ENCODE measurements at places on chromosomes 7 and 10.
A peak's percentile ranks its signal among the peaks of the same experiment; 100 is the strongest.

- no peak for DNase-seq
Observed at GRCh38 chr10:120873741-120874140, 22.6 kb downstream of the WDR11 start.

DNA sequence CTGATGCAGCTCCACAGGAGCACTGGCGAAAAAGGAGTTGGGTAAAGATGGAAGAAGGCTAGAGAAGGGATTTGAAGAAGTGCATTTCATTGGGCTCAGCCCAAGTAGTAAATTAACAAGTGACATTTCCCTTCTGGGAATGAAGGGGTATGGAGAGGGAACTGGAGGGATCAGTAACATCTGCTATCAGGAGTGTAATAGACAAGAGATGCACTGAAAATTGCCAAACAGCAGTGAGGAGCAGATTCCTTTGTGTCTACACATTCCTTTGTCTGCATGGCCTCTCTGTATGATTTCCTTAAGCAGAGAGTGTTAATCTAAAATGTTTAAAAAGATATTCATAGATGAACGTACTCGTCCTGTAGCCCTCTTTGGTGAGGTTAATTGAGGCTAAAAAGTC, 148.2 kb upstream of the FERD3L start:
- DNase-seq: no peak

- DNase-seq: peak; percentile 66
Observed at GRCh38 chr7:43729214-43729923, at the start of gene COA1. TSS of gene COA1 (minus strand) at chr7:43729523. CDS start at chr7:43648614, 80,909 bp downstream.

DNA sequence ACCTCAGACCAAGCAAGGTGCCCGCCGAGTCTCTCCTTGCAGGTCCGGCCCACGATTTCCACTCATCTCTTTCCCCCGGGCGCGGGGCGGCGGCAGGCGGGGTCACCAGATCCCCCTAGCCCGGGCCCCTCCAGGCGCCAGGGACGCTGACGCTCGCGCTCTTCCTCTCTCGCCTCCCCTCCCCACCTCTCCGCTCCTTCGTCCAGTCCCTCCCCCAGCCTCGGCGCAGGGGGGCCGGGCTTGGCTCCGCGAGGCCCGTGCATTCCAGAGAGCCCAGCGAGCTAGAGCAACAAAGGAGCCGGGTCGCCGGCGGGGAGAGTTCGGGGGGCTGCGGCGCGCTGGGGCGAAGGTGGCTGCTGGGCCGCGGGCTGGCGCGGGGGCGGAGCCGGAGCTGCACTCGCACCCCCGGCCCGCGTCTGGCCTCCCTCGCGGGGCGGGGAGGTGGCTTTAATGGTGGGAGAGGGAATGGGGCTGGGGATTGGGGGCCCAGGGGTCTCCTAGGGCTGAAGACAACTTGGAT, at the start of gene SMO:
TSS of gene SMO (plus strand) at position 262 of the 520 bp plus-strand sequence. CDS start 519 bp downstream, outside the sequence.
- no peak for DNase-seq

- DNase-seq: no peak
Observed at GRCh38 chr10:93198401-93199131, 124.9 kb downstream of the CYP26A1 start.

- DNase-seq: no peak
Observed at GRCh38 chr7:36208997-36209813, 56.2 kb downstream of the EEPD1 start.

- DNase-seq: no peak
Observed at GRCh38 chr7:81839708-81840369, 70.0 kb upstream of the HGF start.

- DNase-seq: no peak
Observed at GRCh38 chr10:61929555-61929954, 28.1 kb downstream of the ARID5B start.

DNA sequence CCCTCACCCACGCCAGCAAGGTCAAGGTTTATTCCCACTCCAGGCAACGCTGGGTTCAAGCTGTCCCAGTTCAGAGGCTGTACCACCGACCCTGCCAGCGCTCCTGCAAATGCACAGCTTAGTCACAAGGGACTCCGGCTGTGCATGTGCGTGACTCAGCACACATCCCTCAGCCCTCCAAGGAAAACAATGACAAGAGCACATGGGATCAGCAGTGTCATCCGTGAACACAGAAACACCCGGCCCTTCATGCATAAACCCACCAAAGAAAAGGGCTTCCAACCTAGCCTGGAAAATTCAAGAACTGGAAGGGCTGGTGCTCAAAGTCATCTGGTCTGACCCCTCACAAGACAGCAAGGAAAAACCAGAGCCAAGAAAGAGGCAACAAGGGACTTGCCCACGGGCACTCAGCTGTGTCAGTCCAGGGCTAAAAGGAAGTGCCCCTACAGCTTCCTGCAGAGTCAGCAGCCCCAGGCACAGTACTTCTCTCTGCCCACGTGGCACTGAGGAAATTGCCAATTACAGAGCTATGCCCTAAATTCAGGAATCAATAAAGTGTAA, 106.1 kb downstream of the KCNMA1 start:
- DNase-seq: no peak

DNA sequence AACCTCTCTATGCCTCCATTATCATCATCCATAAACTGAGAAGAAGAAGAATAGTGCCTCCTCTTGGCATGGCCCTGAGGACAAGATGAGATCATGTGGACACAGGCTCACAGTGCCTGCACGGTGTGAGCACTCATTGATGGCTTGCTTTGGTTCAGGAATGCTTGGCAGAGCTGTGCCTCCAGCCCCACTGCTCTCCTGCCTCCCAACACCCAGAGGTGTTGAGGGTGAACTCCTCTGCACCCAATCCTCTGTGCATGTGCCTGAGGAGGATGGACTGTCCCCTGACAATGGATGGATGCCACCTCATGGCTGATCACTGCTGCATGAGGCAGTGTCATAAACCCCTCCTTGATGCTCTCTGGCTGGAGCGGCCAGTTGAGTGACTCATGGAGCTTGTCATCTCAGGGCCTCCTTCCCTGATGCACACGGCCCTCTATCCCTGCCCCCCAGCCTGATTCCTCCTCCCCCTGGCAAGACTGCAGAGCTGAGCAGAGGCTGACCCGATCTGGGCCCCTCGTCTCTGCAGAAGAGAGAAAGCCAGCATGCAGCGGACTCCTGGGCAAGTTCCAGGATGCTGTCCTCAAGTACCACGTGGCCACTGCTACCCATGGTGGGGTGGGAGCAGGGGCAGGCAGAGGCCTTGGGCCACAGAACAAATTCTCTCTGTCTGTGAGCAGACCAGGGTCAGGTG, 136.3 kb downstream of the KCNMA1 start:
- no peak for DNase-seq

DNA sequence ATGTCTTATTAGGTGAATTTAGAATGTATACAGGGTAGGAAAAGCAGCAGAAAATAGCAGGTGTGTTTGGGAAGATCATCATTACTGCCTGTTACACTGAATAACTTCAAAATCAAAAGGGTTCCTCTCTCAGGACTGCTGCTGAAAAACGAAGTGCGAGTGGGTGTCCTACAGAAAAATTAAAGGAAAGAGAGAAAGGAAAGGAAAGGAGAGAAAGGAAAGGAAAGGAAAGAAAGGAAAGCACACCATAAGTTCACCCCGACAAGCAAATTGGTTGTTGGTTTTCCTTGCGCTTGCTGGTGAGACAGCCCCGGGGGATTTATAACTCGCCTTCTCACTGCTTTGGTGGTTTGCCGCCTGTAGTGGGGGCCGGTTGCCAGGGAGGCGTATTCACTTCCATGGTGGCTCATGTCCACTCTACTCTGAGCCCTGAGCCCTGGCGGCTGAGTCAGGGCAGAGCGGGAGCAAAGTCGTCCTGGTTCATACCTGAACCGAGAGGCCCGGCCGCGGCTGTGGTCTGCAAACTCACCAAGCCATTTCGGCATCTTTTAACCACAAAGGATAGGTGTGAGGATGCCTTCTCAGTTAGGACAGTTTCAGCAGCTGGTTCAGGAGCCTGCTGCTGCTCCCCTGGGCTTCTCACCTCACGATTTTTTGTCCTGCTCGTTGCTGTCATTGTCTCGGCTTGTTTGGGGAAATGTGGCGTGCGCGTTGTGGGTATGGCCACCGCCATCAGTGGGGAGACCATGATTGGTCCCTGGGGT, 26.1 kb downstream of the INPP5A start:
- DNase-seq: no peak

GRCh38 chr7:117816727-117817126, 56.5 kb downstream of the CTTNBP2 start:
- DNase-seq: no peak

DNA sequence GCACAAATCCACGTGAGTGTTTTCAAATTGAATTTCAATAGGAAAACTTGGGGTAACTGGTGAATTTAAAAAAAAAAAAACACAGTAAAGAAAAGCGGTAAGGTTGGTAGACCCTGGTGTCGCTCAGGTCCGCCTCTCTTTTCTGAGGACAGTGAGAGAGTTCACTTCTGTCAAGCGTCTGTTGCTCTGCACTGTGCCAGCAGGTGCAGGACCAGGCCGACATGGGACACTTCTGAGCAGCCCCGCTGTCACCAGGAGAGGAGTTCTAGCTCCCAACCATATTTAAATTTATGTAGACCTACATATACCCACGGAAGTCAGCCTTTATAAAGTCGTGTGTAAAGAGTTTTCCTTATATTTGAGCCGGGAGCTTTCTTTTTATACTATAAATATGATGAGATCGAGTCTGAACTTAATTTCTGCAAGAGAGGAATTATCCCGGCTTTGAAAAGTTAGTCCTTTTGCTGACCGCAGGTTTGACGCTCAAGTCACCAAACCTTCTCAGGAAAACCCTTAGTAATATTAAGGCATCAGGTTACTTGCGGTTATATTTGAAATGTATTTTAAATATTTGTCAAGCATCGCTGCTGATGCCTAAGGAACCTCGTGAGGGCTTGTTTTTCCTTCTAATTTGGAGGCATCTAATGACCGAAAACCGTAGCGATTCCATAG, 531 bp downstream of the IKZF1 start:
- DNase-seq: no peak

DNA sequence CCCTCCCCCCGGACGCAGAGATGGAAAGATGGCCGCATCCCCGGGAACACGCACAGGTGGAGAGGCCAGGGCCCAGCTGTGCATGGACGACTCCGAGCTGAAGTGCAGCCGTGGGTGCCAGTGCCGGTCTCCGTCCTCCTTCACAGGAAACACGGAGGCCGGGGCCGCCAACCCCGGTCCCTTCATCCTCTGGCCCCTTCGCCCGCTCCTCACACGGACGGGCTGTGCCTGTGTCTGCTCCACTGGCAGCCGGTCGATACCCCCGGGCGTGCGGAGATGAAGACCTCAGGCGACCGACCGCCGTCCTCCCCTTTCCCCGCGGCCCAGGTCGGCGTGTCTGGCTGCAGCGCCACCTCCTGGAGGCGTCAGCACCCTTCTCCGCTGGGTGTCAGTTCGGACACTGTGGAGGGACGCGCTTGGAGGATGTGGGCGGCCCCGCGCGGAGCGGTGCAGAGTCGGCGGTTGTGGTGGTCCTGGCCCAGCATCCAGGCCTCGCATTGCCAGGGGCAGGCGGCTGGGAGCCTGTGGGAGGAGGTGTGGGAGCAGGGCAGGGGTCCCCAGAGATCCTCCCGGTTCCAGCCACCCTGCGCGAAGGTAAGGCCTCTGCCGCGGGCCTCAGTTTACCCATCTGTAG, 9.9 kb downstream of the ZNF511 start:
- peak; percentile 59 for DNase-seq

- no peak for DNase-seq
Observed at GRCh38 chr7:72183835-72184234, 228.3 kb downstream of the CALN1 start.

DNA sequence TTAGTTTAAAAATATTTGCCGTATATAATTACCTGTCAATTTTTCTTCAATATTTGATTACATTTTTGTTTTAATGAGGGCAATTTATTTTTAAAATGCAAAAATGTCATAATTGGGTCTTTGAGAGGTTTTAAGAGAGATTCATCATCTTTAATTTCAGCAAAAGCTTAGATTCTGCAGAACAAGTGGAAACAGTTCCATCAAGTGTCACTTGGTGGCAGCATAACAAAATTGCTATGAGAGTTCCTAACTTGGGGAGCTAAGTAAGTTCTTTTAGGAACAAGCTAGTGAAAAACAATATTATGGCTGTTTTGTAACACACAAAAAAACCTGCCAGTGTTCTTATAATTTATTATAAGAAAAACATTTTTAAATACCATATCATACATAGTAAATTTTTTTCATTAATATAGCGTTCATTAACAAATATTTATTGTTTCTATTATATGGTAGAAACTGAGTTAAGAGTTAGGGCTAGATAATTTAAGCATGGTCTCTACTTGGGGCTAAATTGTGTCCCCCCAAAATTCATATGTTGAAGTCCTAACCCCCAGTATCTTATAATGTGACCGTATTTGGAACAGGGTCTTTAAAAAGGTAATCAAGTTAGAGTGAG, 155.2 kb downstream of the MAGI2 start:
- DNase-seq: no peak

GRCh38 chr7:20224025-20224424, 6.8 kb upstream of the MACC1 start:
- DNase-seq: no peak

- no peak for DNase-seq
Observed at GRCh38 chr7:50637725-50638643, 72.8 kb upstream of the DDC start.

- no peak for DNase-seq
Observed at GRCh38 chr7:151930695-151931094, 25.6 kb upstream of the GALNTL5 start.

GRCh38 chr10:72948762-72949161, 5.8 kb downstream of the PLA2G12B start:
- no peak for DNase-seq

- DNase-seq: no peak
Observed at GRCh38 chr7:37924491-37925041, 4.1 kb downstream of the EPDR1 start.

DNA sequence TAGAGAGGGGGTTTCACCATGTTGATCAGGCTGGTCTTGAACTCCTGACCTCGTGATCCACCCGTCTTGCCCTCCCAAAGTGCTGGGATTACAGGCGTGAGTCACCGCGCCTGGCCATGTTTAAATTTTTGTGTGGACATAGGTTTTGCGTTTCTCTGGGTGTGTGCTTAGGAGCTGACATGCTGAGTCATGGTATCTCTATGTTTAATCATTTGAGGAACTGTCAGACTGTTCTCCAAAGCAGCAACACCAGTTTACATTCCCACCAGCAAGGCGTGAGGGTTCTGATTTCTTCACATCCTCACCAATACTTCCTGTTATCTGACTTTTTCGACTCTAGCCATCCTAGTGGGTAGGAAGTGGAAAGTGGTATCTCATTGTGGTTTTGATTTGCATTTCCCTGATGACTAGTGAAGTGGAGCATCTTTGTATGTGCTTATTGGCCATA, 153.7 kb downstream of the DNAJB6 start:
- DNase-seq: no peak

DNA sequence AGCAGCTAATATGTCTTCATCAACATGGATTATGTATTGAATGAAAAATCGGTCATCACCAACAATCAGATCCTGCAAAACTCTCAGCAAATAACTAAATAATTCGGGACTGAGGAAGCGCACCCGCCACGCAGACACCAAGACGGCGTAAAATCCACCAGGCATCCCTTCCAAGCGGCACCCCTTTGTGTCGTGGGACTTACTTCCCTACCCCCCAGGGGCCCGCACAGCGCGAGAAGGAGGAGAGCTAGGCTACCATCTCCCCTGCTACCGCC, 721 bp downstream of the ARL3 start:
- no peak for DNase-seq

DNA sequence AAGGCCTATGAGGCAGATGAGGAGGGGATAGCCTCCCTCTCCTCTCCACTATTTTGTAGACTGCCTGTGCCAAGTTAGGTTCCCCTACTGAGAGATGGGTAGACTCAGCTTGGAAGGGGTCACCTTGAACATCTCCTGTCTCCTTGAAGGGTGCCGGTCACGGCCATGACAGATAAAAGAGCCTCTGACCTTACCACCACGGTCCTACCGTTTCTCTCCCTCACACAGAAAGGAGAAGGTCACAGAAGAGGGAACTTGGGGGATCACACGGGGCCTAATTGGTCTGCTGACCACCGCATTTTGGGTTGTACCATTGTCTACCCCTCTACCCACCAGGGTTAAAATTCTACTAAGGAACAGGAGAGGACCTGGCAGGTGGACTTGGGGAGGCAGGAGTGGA, 17.0 kb downstream of the PRSS2 start:
- DNase-seq: no peak
